ENCODE measurements at places on chromosomes 7 and 10.
A peak's percentile ranks its signal among the peaks of the same experiment; 100 is the strongest.

GRCh38 chr10:78619896-78620295 is 448.9 kb upstream of the ZMIZ1 start:
- no peak overlapping the region for H3K4me3 ChIP-seq
- H3K4me1 ChIP-seq, result no peaks in the 10 kb centered on the region
- no peaks in the 10 kb centered on the region for H3K36me3 ChIP-seq
- no peak overlapping the region for H3K27ac ChIP-seq
- H3K27me3 ChIP-seq, result no peaks in the 10 kb centered on the region

DNA sequence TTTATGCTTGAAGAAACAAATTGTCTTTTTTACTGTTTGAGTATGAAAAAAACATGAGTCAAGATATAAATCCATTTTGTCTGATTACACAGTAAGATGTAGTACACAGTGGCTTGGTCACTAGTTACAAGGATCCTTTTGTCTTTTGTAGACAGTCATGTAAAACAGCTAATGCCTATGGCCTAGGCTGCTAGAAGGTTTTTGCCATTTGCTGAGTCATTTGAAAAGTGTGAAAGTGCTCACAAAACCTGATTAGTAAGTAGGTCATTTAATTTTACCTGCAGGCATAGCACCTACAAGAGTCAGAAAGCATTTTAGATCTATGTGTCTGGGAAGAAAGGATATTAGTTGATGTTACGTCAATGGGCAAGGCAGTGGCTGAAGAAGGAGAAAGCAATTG is 819.4 kb downstream of the MAGI2 start:
- H3K4me3 ChIP-seq, result no peak overlapping the region
- no peak overlapping the region for H3K27ac ChIP-seq
- no peaks in the 10 kb centered on the region for H3K27me3 ChIP-seq
- DNase-seq, result no peak

DNA sequence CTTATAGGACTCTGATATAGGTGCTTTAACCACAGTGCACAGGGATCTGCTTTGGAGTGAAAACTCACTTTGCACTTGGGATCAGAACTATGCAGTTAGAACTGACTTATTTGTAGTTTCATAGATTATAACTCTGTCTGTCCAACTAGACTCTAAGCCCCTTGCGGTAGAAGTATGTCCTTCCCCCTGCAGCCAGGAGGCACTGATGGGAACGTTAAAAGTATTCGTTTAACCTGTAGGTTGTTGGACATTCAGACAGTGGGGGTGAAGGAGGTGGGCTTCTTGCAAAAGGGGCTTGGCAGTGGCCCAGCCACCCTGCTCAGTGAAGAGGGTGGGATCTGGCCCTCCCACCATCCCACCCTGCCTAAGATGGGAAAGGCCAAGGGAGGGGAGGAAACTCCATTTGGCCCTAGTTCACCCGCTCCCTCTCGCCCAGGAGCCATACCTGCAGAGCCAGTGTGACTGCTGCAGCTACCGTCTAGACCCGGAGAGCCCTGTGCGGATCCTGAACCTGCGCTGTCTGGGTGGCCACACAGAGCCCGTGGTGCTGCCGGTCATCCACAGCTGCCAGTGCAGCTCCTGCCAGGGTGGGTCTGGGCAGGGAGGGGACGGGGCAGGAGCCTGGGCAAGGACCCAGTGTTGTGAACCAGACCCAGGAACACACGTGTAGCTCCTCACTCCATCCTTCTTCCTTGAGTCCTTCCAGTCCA is 5.7 kb upstream of the ZNF862 start:
- no peaks in the 10 kb centered on the region for H3K4me1 ChIP-seq
- H3K36me3 ChIP-seq, result no peaks in the 10 kb centered on the region
- DNase-seq, result no peak
- no peaks in the 10 kb centered on the region for H3K27me3 ChIP-seq
- no peak overlapping the region for H3K4me3 ChIP-seq

DNA sequence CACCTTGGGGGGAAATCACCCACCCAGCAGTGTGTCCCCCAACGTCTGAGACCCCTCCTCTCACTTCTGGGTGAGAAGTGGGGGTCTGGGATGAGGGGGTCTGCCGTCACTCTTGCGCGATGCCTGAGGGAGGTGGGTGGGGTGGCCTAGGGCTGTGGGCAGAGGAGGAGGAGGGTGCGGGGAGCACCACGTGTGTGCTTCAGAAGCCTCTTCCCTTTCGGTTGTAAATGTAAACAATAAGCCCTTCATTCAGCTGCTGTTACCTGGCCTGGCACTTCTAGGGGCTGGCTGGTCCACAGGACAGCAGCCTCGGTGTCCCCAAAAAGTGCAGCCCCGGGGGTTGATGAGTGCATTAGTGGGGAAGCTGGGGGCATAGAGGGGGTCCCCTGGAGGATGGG is 1.3 kb downstream of the CLIP2 start:
- H3K27me3 ChIP-seq, result no peaks in the 10 kb centered on the region
- DNase-seq, result no peak
- peak overlapping the region; percentile 52 for H3K4me3 ChIP-seq

GRCh38 chr10:28250782-28251181 is 52.1 kb downstream of the MPP7 start:
- H3K4me1 ChIP-seq, result no peaks in the 10 kb centered on the region
- no peaks in the 10 kb centered on the region for H3K36me3 ChIP-seq
- no peak overlapping the region for H3K27ac ChIP-seq

DNA sequence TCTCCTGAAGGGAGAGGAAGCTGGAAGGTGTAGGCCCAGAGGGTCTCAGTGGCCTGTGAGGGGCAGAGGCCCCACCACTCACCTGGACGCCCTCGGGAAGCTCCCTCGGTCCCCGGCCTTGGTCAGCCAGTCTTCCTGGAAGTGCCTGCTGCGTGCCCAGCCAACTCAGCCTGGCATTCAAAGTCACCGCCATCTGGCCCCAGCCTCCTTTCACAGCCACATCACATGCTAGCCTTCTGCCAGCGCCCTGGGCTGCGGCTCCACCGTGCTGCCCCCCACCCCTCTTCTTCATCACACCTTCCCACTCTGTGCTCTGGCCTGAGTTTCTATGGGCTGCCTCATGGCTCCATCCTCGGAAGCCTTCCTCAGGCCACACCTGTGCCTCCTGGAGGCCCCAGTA is 98.0 kb downstream of the ZMIZ1 start:
- H3K27me3 ChIP-seq, result no peaks in the 10 kb centered on the region
- peaks cover 32% of the 10 kb centered on the region for H3K4me1 ChIP-seq
- DNase-seq, result no peak

- H3K27me3 ChIP-seq, result no peaks in the 10 kb centered on the region
- no peak for DNase-seq
Observed at GRCh38 chr10:98006266-98006665, 24.2 kb downstream of the CRTAC1 start.

DNA sequence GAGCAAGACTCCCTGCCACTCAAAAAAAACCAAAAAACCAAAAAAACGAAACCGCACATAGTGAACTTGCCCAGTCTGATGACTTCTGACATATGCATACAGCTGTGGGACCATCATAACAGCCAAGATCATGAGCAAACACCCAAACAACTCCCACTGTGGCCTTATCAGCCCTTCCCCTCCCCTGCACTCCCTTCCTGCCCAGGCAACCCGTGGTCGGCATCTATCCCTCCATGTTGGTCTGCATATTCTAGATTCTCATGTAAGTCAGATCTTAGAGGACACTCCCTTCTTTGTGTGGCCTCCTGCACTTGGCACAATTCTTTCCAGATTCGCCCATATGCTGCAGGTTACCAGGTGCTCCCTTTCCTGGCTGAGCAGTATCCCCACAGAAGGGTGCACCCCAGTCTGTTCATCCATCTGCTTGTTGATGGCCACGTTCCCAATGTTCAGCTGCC is 72.8 kb downstream of the GNA12 start:
- H3K27ac ChIP-seq, result no peak overlapping the region
- H3K36me3 ChIP-seq, result no peaks in the 10 kb centered on the region
- DNase-seq, result no peak
- H3K4me3 ChIP-seq, result no peak overlapping the region
- H3K27me3 ChIP-seq, result no peaks in the 10 kb centered on the region
- peaks cover 4% of the 10 kb centered on the region for H3K4me1 ChIP-seq

DNA sequence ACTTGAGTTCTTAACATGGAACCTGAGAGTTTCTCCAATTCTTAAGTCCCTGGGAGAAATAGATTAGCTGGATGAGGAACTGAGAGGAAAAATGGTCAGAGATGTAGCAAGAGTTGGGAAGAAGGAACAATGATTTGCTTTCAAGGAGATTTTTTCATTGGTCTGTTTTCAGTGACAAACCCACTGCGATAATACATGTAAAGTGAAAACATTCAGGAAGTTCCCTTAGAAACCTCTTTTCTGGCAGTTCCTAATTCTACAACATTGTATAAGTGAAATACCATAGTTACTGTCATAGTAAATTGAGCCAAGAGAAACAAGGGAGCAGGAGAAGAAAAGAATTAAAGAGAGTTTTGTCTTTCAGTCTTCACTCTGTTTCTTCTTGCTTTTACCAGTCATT is 12.1 kb upstream of the MAGI2 start:
- no peak overlapping the region for H3K27ac ChIP-seq
- no peak overlapping the region for H3K4me3 ChIP-seq
- no peak for DNase-seq
- H3K27me3 ChIP-seq, result no peaks in the 10 kb centered on the region

GRCh38 chr10:93790439-93790838 is 32.7 kb downstream of the LGI1 start:
- H3K36me3 ChIP-seq, result no peaks in the 10 kb centered on the region
- H3K4me3 ChIP-seq, result no peak overlapping the region
- H3K27me3 ChIP-seq, result no peaks in the 10 kb centered on the region
- DNase-seq, result no peak
- no peak overlapping the region for H3K27ac ChIP-seq

Measured in ovary (tissue), 10 donors.